ENCODE measurements at places on chromosomes 3 and 15. TPM values are rescaled to one million over a fixed set of nuclear protein-coding genes. Genes with fewer than 3 reads are reported as not detected.

Gene GABRA5
- 0.28 TPM for polyA plus RNA-seq

Gene FEZF2
- polyA plus RNA-seq = not detected

Gene CCR9
- polyA plus RNA-seq = not detected

Gene SNX1
- polyA plus RNA-seq = 50.2 TPM

Gene SERPINI2
- polyA plus RNA-seq = 0.13 TPM

DNA sequence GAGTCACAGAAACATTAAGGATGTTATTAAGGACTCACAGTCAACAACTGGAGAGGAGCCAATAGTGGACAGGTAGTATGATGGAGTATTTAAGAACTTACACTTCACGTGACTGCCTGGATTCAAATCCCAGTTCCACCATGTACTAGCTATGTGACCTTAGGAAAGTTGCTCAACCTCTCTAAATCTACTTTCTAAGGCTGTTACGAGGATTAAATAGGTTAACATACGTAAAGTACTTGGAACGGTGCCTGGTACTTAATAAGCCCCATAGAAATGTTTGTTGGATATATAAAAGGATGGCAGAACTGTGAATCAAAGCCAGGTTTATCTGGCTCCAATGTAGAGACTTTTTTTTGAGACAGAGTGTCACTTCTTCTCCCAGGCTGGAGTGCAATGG is 24.4 kb downstream of the THRB start:
- H3K4me1 ChIP-seq = no peaks in the 10 kb centered on the region
- H3K27ac ChIP-seq = no peak overlapping the region
- H3K36me3 ChIP-seq = no peaks in the 10 kb centered on the region
- H3K4me3 ChIP-seq = no peak overlapping the region
- no peak for DNase-seq
- no peaks in the 10 kb centered on the region for H3K27me3 ChIP-seq

GRCh38 chr3:111667170-111667569 is 72.0 kb upstream of the ZBED2 start:
- no peak for DNase-seq
- H3K4me1 ChIP-seq = no peaks in the 10 kb centered on the region
- H3K27me3 ChIP-seq = no peaks in the 10 kb centered on the region
- H3K36me3 ChIP-seq = no peaks in the 10 kb centered on the region
- H3K4me3 ChIP-seq = no peak overlapping the region
- no peak overlapping the region for H3K27ac ChIP-seq

GRCh38 chr3:23938688-23939087 is 6.4 kb upstream of the NR1D2 start:
- H3K27ac ChIP-seq = no peak overlapping the region
- DNase-seq = no peak
- no peaks in the 10 kb centered on the region for H3K4me1 ChIP-seq

GRCh38 chr3:194386066-194386465 is 13.0 kb downstream of the GP5 start:
- H3K36me3 ChIP-seq = no peaks in the 10 kb centered on the region
- no peaks in the 10 kb centered on the region for H3K4me1 ChIP-seq
- DNase-seq = no peak
- H3K27ac ChIP-seq = no peak overlapping the region
- no peak overlapping the region for H3K4me3 ChIP-seq
- H3K27me3 ChIP-seq = peaks cover 13% of the 10 kb centered on the region

GRCh38 chr3:171251835-171252234 is 208.4 kb downstream of the TNIK start:
- no peaks in the 10 kb centered on the region for H3K36me3 ChIP-seq
- no peak overlapping the region for H3K27ac ChIP-seq
- H3K27me3 ChIP-seq = no peaks in the 10 kb centered on the region
- no peak overlapping the region for H3K4me3 ChIP-seq
- H3K4me1 ChIP-seq = peaks cover 3% of the 10 kb centered on the region

DNA sequence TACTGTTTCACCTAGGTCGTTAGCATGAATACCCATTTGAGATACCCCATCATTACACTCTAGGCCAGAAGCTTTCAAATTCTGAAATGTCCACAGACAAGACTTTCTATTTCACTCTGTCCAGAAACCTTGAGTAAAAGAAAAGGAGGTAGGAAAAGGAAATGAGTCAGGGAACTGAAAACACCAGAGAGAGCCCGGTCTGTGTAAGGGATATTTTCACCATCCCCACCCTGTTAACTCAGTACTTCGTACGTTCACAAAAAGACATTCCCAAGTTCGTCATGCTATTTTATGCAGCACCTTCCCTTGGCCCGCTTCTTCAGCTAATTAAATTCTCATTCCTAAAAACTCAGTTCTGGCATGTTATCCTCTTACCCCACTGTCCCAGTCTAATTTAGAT is 89.4 kb upstream of the SOX2 start:
- H3K36me3 ChIP-seq = no peaks in the 10 kb centered on the region
- no peak for DNase-seq
- H3K27ac ChIP-seq = no peak overlapping the region
- H3K4me1 ChIP-seq = no peaks in the 10 kb centered on the region
- no peak overlapping the region for H3K4me3 ChIP-seq

GRCh38 chr3:113545594-113545993 is 13.2 kb downstream of the SIDT1 start:
- no peak overlapping the region for H3K27ac ChIP-seq
- H3K27me3 ChIP-seq = no peaks in the 10 kb centered on the region
- no peak overlapping the region for H3K4me3 ChIP-seq
- DNase-seq = no peak

DNA sequence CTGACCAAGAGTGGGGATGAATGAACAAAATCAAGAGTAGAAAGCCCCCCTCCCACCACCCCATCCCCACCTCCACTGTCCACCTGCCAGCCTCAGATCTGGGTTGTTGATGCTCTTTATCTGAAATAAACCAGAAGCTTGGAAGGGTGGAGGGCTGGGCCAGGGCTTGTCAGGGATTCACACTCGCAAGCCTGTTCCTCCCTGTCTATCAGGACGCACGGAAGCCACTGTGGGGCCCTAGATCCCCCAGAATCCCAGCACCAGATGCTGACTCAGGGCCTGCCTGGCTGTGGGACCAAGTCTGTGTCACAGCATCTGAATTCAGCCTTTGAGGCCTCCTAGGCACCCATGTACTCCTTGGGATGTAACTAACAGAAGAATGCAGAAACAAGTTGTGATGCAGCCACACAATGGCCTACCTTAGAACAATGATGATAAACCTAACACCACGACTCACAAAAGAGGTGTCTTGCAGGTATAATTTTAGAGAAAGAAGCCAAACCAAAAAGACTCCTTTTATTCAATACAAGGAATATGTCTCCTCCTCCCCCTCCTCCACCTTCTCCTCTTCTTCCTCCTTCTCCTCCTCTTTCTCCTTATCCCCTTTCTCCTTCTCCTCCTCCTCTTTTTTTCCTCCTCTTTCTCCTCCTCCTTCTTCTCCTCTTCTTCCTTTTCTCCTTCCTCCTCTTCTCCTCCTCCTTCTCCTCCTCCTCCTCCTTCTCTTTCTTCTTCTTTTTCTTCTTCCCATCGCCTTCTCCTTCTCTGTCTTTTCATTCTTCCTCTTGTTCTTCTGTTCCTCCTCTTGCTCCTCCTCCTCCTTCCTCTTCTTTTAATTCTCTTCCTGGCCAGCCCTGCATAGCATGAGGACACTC is 234.7 kb downstream of the PLCL2 start:
- no peak for DNase-seq
- H3K36me3 ChIP-seq = no peaks in the 10 kb centered on the region
- no peak overlapping the region for H3K4me3 ChIP-seq
- H3K27ac ChIP-seq = no peak overlapping the region
- no peaks in the 10 kb centered on the region for H3K27me3 ChIP-seq

DNA sequence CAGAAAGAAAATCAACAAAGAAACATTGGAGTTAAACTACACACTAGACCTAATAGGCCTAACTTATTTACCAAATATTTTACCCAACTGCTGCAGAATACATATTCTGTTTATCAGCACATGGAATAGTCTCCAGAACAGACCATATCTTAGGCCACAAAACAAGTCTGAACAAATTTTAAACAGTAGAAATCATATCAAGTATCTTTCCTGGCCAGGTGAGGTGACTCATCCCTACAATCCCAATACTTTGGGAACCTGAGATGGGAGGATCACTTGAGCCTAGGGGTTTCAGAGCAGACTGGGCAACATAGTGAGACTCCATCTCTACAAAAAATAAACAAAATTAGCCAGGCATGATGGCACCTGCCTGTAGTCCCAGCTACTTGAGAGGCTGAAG is 18.1 kb upstream of the KPNA4 start:
- no peaks in the 10 kb centered on the region for H3K36me3 ChIP-seq
- H3K27me3 ChIP-seq = no peaks in the 10 kb centered on the region
- DNase-seq = no peak
- no peaks in the 10 kb centered on the region for H3K4me1 ChIP-seq

- no peak overlapping the region for H3K27ac ChIP-seq
- H3K4me1 ChIP-seq = peaks cover 20% of the 10 kb centered on the region
- H3K4me3 ChIP-seq = no peak overlapping the region
- no peak for DNase-seq
- no peaks in the 10 kb centered on the region for H3K27me3 ChIP-seq
These were observed 14.7 kb downstream of the FAM107A start for GRCh38 chr3:58562498-58562897.

DNA sequence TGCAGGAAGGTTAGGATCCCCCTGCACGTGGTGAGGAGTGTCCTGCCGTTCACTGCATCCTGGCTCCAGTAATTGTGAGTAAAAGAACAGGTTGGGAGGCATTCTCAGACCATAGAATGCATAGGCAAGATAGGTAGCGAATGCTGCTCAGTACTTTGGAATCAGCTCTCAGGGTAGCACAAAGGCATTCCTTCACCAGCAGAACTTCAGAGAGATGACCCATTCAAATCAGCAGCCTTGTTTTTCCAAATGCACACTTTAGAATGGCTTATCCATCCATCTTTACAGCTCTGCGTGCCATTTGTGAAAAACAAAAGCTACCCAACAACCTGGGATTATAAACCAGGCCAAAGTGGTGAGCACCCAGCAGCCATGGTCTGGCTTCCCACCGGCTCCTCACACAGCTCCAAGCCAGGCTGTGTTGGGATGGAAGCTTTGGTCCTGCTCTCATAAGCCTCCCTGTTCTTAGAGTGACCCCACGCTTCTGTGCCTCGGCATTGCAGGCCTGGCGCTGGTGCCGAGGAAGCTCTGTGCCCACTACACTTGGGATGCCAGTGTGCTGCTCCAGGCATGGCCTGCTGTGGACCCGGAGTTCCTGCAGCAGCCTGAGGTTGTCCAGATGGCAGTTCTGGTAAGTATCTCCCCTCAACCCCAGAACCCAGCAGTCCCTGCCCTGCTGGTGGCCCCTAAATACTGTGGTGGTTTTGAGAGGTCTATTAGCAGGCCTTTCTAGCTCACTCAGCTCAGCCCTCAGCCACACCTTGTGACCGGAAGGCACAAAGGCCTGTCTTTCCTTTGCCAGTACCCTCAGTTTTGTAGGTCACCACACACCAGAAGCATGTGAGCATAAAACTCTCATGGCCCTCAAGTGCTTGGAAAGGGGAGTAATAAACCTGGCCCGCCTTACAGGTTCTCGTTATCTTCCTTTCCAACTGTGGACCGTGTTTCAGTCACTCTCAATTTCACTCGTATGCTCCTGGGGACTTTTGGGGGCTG is 52.9 kb upstream of the LIMD1 start:
- peaks cover 8% of the 10 kb centered on the region for H3K36me3 ChIP-seq
- no peak for DNase-seq
- H3K27me3 ChIP-seq = no peaks in the 10 kb centered on the region
- H3K4me1 ChIP-seq = peaks cover 33% of the 10 kb centered on the region
- H3K4me3 ChIP-seq = no peak overlapping the region

DNA sequence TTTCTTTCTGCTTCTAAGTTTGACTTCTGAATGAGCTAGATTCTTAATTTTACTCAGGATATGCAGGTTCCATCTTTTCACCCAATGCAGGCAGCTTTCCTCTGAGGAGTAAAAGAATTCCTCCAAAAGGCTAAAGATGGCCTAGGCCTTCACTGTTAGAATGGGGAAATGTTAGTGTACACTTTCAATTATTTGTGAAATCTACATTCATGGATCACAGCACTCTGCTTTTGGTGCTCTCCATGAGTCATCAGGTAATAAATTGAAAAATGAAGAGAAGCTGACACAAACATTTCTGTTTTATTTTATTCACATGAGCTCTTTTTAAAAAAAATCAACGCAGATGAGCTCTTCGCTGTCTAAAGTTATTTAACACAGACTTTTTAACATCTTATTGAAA is 502.5 kb upstream of the GOLIM4 start:
- no peak for DNase-seq
- H3K36me3 ChIP-seq = no peaks in the 10 kb centered on the region
- H3K4me3 ChIP-seq = no peak overlapping the region
- H3K27me3 ChIP-seq = no peaks in the 10 kb centered on the region

DNA sequence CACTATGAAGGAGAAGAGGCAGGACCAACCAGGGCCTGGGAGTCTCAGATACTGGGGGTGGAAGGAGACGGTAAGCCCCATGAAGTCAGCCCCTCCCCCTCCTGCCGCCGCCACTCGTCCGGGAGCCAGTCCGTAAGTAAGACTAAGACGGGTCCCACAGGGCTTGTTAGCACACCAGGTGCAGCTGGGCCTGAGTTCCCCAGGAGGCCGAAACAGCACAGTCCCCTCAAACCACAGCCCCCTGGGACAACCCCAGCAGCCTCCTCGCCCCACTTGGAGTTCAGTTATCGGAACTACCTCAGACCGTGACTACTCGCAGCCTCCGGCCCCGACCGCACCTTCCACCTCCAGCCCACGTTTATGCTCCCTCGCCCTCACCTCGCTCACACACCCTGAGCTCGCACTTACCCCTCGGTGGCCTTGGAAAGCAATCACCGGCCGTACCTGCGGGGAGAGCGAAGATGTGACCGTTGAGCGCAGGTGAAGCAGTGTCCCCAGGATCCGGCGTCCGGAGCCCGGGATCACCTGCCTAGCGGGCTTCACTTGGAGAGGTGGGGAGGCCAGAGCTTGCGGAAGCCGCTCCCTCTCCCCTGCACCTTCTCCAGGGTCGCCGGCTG is 557 bp downstream of the ELL3 start:
- peaks cover 22% of the 10 kb centered on the region for H3K36me3 ChIP-seq
- H3K27me3 ChIP-seq = no peaks in the 10 kb centered on the region
- H3K27ac ChIP-seq = peak overlapping the region; percentile 64
- no peak for DNase-seq
- H3K4me1 ChIP-seq = peaks cover 17% of the 10 kb centered on the region

GRCh38 chr15:31360843-31361763 is 34.5 kb downstream of the KLF13 start:
- H3K27me3 ChIP-seq = no peaks in the 10 kb centered on the region
- peak overlapping the region; percentile 15 for H3K27ac ChIP-seq
- H3K4me3 ChIP-seq = no peak overlapping the region
- peaks cover 5% of the 10 kb centered on the region for H3K36me3 ChIP-seq
- DNase-seq = peak; percentile 33
